Body of pancreas (tissue), 4 donors: ENCODE measurements at places on chromosomes 7 and 10. TPM values are rescaled to one million over a fixed set of nuclear protein-coding genes. Genes with fewer than 3 reads are reported as not detected.

Gene NKX2-3
- not detected for total RNA-seq

GRCh38 chr7:137462074-137462715 is 118.7 kb upstream of the PTN start:
- no peaks in the 10 kb centered on the region for H3K27me3 ChIP-seq
- H3K36me3 ChIP-seq: no peaks in the 10 kb centered on the region
- no peak overlapping the region for H3K27ac ChIP-seq

GRCh38 chr7:15306296-15306695 is 255.5 kb downstream of the AGMO start:
- H3K27me3 ChIP-seq: no peaks in the 10 kb centered on the region
- H3K4me3 ChIP-seq: no peak overlapping the region
- no peak overlapping the region for H3K27ac ChIP-seq
- no peaks in the 10 kb centered on the region for H3K4me1 ChIP-seq

- no peak for DNase-seq
- H3K36me3 ChIP-seq: no peaks in the 10 kb centered on the region
- H3K27me3 ChIP-seq: no peaks in the 10 kb centered on the region
- H3K4me1 ChIP-seq: peaks cover 4% of the 10 kb centered on the region
These were observed 29.2 kb downstream of the STK17A start for GRCh38 chr7:43612128-43612527.

GRCh38 chr7:44709945-44710596 is 38.6 kb upstream of the ZMIZ2 start:
- H3K27me3 ChIP-seq: no peaks in the 10 kb centered on the region
- no peak overlapping the region for H3K27ac ChIP-seq
